Fibroblast of the aortic adventitia (primary cell): ENCODE measurements at places on chromosomes 16 and 17. TPM values are rescaled to one million over a fixed set of nuclear protein-coding genes. Genes with fewer than 3 reads are reported as not detected.

STAC2 gene
- 0.18 TPM in 1 of 2 replicates, not detected in the other for total RNA-seq

HBQ1 gene
- 0.63 TPM in 1 of 2 replicates, not detected in the other for total RNA-seq

ZNF821 gene
- total RNA-seq = 3.1 and 7.3 TPM in 2 replicates

SUMO2 gene
- total RNA-seq = 89.9 and 129 TPM in 2 replicates

TCAP gene
- 0.36 and 0.49 TPM in 2 replicates for total RNA-seq

KRT32 gene
- 0.09 TPM in 1 of 2 replicates, not detected in the other for total RNA-seq

CDRT15L2 gene
- not detected in 2 replicates for total RNA-seq

KRTAP2-3 gene
- total RNA-seq = not detected in 2 replicates

OR2C1 gene
- total RNA-seq = 0.09 TPM in 1 of 2 replicates, not detected in the other

OTOP2 gene
- not detected in 2 replicates for total RNA-seq

NPTX1 gene
- 0.57 and 191 TPM in 2 replicates for total RNA-seq

PPP1R27 gene
- not detected in 2 replicates for total RNA-seq

ITGAX gene
- total RNA-seq = not detected in 2 replicates

ABCC12 gene
- not detected in 2 replicates for total RNA-seq

FOXJ1 gene
- not detected in 2 replicates for total RNA-seq

GALR2 gene
- not detected in 2 replicates for total RNA-seq

CD19 gene
- 0.33 TPM in 1 of 2 replicates, not detected in the other for total RNA-seq

CCL16 gene
- total RNA-seq = not detected in 2 replicates

BICDL2 gene
- total RNA-seq = not detected in 2 replicates

ST6GALNAC1 gene
- total RNA-seq = not detected in 2 replicates

CFAP119 gene
- total RNA-seq = 0.49 and 2.7 TPM in 2 replicates

ZMYND15 gene
- 0.18 TPM in 1 of 2 replicates, not detected in the other for total RNA-seq

TMEM238L gene
- not detected in 2 replicates for total RNA-seq

CLEC3A gene
- total RNA-seq = not detected in 2 replicates

MARCHF10 gene
- 0.09 TPM in 1 of 2 replicates, not detected in the other for total RNA-seq

CA7 gene
- total RNA-seq = not detected in 2 replicates

HID1 gene
- total RNA-seq = 0.33 and 0.90 TPM in 2 replicates

PRAC2 gene
- total RNA-seq = not detected in 2 replicates

FNDC8 gene
- not detected in 2 replicates for total RNA-seq

RCVRN gene
- total RNA-seq = not detected in 2 replicates

PDF gene
- 16.9 and 26.7 TPM in 2 replicates for total RNA-seq

KCNAB3 gene
- total RNA-seq = 1.3 TPM in 1 of 2 replicates, not detected in the other

C17orf50 gene
- not detected in 2 replicates for total RNA-seq

RSKR gene
- total RNA-seq = 4.3 TPM in 1 of 2 replicates, not detected in the other

CFAP52 gene
- 0.18 and 2.7 TPM in 2 replicates for total RNA-seq

PNMT gene
- total RNA-seq = not detected in 2 replicates

TSNAXIP1 gene
- total RNA-seq = 0.99 and 1.8 TPM in 2 replicates

ACSM2A gene
- total RNA-seq = not detected in 2 replicates

SMIM36 gene
- not detected in 2 replicates for total RNA-seq

CCL17 gene
- not detected in 2 replicates for total RNA-seq
